ENCODE measurements at places on chromosomes 1 and 21. TPM values are rescaled to one million over a fixed set of nuclear protein-coding genes. Genes with fewer than 3 reads are reported as not detected.

The TFF3 gene
- polyA plus RNA-seq: not detected

The CSF1 gene
- polyA plus RNA-seq: 84.1 TPM

The THEM5 gene
- not detected for polyA plus RNA-seq

The MFAP2 gene
- 43.9 TPM for polyA plus RNA-seq

The GJB4 gene
- polyA plus RNA-seq: not detected

The ATP1A4 gene
- not detected for polyA plus RNA-seq
